Fibroblast of mammary gland (primary cell): ENCODE measurements at places on chromosomes 2 and 18.

GRCh38 chr2:100903534-100904258 is 83.8 kb downstream of the NPAS2 start:
- no peak for DNase-seq

GRCh38 chr2:224432003-224432579 is 30.2 kb upstream of the FAM124B start:
- DNase-seq, result no peak

DNA sequence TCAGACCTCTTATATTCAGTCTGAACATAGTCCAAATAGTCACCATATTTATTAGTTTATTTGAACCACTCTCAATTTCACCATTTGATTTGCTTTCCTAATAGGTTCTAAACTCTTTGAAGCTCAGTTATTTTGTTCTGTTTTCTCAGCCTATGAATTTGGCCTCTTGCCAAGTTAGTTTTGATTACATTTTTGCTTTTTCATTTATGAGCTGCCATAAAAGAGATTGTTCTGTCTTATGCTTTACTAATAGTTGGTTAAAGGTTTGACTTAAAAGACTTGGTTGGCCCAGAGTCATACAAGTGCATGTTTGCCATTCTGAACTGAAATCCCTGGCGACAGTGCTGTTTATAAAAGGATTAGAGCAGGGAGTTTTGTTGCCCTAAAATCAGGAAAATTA is 85.9 kb upstream of the RANBP2 start:
- no peak for DNase-seq

DNA sequence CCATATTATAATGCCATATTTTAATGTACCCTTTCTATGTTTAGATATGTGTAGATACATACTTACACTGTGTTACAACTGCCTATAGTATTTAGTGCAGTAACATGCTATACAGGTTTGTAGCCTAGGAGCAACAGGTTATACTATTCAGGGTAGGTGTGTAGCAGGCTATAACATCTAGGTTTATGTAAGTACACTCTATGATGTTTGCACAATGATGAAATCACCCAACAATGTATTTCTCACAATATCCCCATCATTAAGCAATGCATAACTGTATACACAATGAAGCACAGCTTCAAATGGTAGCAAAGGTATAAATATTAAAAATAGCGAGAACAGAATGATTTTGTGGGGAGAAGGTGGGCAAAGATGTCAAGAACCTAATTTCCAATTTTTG is 117.8 kb downstream of the DYM start:
- DNase-seq, result no peak

DNA sequence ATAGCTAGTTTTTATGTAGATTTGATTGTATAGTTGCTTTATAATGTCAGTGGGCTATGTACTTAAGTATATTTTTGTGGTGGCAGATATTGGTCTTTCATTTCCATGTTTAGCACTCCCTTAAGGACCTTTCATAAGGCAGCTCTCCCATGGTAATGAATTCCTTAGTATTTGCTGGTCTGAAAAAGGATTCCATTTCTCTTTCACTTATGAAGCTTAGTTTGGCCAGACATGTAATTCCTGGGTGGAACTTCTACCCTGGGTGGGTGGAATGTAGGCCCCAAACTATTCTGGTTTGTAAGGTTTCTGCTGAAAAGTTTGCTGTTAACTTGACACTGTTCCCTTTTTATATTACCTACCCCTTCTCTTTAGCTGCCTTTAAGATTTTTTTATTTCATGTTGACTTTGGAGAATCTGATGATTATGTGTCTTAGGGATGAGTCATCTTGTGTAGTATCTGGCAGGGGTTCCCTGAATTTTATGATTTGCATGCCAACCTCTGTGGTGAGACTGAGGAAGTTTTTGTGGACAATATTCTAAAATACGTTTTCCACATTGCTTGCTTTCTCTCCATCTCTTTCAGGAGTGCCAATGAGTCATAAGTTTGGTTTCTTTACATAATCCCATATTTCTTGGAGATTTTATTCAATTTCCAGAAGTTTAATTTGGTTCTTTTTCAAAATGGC is 65.4 kb upstream of the VRK2 start:
- peak; percentile 86 for DNase-seq

DNA sequence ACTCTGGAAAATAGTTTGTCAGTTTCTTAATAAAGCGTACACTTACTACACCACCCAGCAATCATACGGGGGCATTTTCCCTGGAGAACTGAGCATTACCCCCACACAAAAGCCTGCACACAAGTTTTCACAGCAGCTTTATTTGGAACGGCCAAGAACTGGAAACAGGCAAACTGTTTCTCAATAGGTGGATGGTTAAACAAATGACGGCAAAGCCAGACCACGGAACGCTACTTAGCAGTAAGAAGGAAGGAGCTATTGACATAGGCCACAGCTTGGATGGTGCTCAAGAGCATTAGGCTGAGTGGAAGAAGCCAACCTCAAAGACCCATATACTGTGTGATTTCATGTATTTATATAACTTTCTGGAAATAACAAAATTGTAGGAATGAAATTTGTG is 9.0 kb downstream of the MALL start:
- peak; percentile 89 for DNase-seq

GRCh38 chr2:151906633-151906998 is 78.4 kb upstream of the ARL5A start:
- DNase-seq, result no peak

GRCh38 chr2:234999740-235000425 is 48.1 kb downstream of the SH3BP4 start:
- no peak for DNase-seq

DNA sequence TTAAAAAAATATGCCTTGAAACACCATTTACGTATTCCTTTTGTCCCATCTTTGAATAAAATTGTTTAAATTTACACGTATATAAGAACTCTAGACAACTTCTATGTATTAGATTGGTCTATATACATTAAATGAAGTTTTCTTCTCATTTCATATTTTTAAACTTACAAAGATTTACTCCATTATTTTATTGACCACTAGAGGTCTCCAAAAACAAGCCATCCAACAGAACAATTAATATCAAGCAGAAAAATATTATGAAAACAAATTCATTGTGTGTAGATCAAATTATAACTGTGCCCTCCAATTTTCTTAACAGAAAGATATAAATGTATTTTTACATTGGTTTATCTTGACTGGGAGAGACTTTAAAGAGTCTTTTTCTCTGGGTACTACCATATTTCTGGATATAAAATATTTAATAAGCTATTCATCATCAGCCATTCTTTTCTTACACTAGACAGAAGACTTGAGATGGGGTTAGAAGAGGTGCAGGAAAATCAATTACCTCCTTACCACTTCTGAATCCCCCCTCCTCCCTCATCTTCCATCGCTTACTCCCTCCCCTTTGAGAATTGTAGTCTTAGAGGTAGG is 66.5 kb downstream of the DPP4 start:
- DNase-seq, result peak; percentile 40

DNA sequence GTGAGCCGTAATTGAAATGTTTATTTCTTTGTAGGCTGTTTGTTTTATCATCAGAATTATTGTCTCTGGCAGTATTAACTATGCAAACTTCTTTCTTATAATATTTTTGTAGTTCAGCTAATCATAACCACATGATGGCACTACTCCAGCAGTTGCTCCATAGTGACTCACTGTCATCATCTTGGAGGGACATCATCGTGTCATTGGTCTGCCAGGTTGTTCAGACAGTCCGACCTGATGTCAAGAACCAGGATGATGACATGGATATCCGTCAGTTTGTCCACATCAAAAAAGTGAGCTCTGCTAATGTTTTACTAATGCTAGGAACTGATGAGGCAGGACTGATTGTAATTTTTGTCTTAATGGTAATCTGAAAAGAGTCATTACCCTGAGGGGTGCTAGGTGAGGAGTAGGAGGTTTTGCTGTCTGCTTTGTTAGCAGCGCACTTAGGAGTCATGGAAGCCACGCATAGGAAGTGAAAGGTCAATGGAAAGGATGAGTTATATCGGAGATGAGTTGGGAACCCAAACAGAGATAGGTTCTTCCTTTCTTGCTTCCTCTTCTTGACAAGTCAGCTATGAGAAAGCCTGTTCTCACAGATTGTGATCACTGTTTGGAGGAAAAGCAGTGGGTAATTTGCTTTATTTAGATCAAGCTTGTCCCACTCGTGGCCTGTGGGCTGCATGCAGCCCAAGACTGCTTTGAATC is 49.2 kb downstream of the PIKFYVE start:
- peak; percentile 92 for DNase-seq

- DNase-seq, result no peak
Observed at GRCh38 chr2:134463699-134464022, 209.8 kb downstream of the MGAT5 start.

- no peak for DNase-seq
Observed at GRCh38 chr2:118535171-118535817, 312.2 kb downstream of the EN1 start.

DNA sequence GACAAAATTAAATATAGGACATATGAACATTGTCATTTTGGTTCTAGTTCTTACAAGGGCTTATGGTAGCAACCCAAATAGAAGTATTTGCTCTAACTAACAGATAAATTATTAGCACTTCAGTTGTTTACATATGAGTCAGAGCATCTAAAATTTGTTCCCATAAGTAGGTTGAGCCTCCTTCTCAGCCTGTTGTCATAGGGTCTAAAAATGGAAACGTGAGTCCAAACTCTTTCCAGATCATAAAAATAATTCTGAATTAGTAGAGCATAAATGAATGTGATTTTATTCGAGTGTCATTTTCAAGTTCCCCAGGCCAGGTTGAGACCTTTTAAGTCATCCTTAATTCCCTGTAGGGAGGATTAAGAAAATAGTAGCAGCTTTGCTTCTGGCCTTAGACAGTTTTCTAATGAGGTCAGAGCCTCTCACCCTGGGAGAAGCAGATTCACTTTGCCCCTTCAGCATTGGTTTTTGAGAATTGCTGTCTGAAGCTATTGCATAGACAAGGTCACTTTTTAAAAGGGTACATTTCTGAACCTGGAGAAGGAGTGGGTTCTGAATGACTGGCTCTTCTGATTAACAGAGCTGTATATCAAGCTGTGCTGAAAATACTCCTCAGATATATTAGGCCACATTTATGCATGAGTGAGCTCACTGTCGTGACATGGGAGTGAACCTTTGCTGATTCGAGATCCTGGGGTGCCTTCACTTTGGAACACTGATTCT is 164.3 kb downstream of the NEDD4L start:
- peak; percentile 70 for DNase-seq
